Stimulated activated CD4-positive, alpha-beta T cell treated with anti-CD3 and anti-CD28 coated beads, Interleukin-2, amount 100 ng/mL, for 24 hours (primary cell): ENCODE measurements at places on chromosomes 16 and 17.

DNA sequence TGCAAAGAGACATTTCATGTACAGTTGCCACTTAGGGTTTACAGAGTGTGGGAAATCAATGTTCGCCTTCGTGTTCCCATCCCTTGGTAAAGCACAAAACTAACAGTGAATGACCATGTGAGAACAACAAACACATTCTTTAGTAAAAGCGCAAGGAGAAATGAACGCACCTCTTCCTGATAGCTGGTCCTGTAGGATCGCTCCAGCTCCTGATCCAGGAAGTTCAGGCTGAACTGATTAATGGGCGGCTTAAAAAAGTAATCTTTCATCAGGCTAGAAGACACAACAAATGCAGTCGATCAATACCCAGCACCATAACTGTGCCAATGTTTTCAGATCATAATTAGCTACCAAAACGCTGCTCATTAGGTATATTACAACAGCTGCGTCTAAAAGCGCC is 108.3 kb upstream of the CREBBP start:
- no peak for DNase-seq

DNA sequence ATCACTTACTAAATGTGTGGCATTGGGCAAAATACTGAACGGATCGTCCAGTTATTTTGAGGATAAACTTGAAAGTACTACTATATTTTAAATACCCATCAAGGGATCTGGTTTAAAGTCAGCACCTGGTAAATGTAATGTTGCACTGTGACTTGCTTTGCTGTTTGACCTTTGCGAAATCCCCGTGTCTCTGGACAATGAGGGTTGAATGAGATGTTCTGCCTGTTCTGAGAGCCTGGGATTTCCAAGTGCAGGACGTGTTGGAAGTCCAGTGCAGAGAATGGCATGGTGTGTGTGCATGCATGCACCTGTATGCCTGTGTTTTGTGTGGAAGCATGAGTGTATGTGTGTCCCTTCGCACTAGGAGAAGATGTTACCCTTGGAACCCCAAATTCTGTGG is 106.6 kb downstream of the N4BP1 start:
- no peak for DNase-seq

DNA sequence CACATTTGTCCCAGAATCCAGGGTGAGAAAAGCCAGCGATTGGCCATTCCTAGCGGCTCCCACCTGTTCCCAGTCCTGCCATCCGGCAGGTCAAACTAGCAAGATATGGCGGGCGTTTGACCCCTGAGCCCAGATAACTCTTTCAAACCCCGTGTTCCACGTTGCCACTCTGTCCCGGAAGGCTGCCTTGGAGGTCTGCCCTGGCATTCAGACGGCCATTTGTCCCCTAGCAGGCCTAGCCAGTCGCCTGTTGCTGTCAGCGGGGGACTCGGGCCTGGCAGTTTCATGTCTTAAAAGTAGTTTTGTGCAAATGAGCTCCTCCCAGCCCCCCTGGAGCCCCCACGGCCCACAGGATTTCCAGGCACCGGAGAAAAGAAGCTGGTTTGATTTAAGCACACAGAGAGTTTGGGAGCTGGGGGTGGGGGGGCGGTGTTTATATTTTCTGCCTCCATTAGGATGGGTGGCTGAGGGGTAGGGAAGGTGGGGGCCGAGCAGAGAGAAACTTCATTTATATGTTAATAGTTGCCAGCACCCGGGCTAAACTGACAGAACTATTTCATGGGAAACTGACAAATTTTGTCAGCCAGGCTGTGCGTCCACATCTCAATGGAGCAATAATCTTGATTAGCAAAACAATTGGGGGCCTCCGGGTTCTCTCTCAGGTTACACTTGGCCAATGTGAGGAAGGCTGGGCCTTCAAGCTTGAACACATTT is 240.9 kb upstream of the SALL1 start:
- DNase-seq, result no peak

- no peak for DNase-seq
Measured at GRCh38 chr16:66858740-66859396, 14.7 kb downstream of the CA7 start.

- peak; percentile 74 for DNase-seq
Measured at GRCh38 chr17:40443196-40443987, at the start of gene IGFBP4. IGFBP4 (plus strand) TSS chr17:40443450; CDS start chr17:40443736, 286 bp downstream.

DNA sequence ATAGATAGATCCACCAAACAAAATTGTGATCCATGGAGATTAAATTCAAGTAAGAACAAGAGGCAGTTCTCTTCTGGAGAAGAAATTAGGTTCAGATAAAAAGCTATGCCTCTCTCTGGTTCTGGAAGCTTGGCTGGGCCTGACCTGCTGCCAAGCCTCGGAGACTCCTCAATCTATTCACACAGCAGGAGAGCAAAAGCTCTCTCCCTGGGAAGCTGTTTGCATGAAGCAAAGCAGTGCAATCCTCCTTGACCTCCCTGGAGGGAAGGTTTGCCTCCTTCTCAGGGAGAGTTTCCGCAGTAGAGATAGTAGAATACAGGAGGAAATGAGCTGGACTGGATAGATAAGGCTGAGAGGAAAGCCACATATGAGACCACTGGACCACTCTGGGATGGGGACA is 78.1 kb upstream of the GNAO1 start:
- no peak for DNase-seq

GRCh38 chr17:17435323-17435722 is 41.5 kb upstream of the MED9 start:
- no peak for DNase-seq

- no peak for DNase-seq
Measured at GRCh38 chr16:81143921-81144471, 47.8 kb upstream of the GCSH start.

DNA sequence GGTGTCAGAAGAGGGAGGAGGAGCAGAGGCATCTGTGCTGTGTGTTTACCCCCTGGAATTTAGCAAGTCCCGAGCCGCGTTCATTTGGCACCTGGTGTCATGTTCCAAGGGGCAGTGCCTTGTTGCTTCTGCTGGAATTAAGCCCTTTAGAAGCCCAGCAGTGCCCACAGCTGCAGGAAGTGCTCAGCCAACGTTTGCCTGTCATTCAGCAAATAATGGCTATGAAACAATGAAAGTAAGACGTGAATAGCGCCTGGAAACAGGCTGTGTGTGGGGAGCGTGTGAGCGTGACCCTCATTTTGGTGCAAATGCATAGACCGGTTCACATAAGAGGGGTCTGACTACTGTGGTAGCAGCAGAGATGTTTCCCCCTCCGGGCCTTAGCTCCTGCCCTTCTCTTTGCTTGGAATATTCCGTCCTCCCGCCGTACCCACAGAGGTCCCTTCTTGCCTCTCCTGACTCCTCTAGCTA is 5.8 kb upstream of the ATP2C2 start:
- DNase-seq, result no peak

DNA sequence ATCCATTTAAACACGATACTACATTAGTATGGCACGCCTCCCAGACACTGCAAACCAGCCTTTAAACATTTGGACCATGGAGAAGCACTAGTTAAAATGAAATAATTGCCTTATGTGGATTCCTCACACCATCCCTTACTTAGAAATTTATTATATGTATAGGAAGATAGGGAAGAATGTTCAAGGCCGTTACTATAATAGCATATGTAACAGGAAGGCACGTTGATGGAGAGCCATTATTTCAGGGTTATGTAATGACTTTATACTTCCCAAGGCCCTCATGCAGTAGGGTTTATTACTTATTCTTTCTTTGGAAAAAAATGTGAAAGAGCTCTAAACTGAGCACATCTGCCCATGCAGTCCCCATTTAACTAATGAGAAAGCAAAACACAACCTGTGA is 96.6 kb upstream of the CACNG5 start:
- no peak for DNase-seq

DNA sequence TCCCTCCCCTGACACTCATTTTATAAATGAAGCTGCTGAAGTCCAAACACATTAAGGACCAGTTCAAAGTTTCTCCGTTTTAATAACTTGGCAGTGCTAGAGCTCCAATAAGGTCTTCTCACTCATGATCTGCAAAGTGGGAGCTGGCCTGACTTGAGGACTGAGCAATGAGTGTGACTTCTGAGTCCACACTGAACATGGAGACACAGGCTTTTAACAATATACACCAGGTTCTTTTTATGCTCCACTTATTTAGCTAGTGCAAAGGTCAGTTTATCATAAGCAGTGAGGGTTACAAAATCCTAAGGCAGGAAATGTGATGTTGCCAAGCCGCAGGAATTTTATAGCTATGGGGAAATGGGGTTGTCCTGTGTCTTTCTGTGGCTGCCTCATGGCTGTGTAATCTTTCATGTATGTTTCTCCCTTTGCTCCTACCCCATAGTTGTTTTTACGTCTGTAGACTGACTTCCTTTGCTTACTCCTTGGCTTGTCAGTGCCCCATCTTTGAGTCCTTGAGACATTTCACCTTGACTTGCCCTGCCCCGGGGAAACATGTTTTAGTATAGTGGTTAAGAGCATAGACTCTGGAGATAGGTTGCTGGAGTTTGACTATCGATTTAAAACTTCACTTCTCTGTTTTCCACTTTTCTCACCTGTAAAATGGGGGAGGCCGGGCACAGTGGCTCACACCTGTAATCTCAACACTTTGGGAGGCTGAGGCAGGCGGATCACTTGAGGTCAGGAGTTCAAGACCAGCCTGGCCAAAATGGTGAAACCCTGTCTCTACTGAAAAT is 12.2 kb upstream of the MMD start:
- DNase-seq, result no peak

DNA sequence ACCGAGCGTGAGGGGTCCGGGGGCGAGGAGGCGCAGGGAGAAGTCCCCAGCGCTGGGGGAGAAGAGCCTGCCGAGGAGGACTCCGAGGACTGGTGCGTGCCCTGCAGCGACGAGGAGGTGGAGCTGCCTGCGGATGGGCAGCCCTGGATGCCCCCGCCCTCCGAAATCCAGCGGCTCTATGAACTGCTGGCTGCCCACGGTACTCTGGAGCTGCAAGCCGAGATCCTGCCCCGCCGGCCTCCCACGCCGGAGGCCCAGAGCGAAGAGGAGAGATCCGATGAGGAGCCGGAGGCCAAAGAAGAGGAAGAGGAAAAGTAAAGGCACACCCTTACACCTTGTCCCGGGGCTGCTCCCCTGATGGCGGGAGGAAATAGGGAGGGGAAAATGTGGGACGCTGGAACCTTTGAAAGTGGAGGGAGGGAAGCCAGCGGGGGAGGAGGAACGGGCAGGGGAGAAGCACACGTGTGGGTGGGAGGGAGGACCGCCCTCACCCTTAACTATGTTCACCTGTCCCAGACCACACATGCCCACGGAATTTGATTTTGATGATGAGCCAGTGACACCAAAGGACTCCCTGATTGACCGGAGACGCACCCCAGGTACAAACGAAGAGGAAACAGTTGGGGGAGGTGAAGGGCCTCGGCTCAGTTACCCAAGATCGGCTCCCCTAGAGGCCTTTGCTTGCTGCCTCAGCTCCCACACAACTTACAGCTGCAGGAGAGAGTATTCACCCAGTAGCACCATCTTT is 916 bp downstream of the PAGR1 start:
- DNase-seq, result peak; percentile 67

DNA sequence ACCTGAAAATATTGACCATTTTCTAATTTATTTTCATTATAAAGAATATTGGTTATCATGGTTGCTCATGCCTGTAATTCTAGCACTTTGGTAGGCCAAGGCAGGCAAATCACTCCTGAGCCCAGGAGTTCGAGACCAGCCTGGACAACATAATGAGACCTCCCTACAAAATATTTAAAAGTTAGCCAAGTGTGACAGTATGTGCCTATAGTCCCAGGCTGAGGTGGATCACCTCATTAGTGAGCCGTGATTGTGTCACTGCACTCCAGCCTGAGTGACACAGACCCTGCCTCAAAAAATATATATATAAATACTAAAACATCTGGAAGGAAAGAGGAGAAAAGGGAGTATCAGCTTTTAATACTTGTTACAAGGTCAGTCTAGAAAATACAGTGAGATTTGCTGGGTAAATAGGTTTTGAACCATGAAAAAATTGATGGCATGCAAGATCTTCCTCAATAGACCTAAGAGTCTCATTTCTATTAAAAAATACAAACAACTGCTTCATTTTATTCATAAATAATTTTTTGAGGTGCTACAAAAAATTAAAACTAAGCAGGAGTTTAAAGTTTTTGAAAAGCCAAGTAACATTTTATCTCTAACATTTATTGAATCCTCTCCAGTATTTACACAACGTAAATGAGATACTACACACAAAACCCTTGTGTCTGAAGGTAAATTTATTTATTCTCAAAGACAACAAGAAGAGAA is 47.7 kb downstream of the TUBD1 start:
- peak; percentile 47 for DNase-seq

- DNase-seq, result peak; percentile 95
Measured at GRCh38 chr17:35808962-35809854, at the start of gene TAF15. TAF15 (plus strand) TSS chr17:35809484; CDS start chr17:35809570, 86 bp downstream.

DNA sequence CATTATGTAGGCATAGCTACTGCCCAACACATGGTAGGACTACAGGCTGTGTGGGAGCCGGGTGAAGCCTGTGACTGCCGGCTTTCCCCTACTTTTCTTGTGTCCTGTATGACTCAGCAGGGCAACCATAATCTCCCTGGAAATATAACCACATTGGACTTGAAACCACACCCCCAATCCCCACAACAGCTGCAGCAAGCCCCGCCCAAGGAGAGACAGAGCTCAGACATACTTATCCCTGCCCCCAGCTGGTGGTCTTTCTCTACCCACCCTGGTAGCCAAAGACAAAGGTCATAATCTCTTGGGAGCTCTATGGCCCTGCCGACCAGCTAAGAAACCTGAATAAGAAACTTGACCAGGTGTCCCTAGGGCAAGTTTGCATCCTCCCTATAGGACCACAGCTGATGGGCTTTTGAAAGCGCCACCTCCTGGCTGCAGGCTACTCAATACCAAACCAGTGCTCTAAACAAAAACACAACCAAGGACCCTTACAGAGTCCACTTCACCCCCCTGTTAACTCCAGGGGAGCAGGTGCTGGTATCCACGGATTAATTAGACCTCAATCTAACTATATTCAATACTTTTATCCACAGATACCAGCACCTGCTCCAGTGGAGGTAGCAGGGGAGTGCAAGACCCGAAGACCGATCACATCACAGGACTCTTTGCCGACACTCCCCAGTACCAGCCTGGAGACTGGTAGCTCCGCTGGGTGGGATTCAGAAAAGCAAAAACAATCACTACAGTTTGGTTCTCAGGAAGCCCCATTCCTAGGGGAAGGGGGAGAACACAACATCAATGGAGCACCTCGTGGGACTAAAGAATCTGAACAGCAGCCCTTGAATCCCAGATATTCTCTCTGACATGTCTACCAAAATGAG is 91.2 kb downstream of the IRX5 start:
- DNase-seq, result no peak

GRCh38 chr16:70749681-70750601 is 51.0 kb downstream of the VAC14 start:
- no peak for DNase-seq

DNA sequence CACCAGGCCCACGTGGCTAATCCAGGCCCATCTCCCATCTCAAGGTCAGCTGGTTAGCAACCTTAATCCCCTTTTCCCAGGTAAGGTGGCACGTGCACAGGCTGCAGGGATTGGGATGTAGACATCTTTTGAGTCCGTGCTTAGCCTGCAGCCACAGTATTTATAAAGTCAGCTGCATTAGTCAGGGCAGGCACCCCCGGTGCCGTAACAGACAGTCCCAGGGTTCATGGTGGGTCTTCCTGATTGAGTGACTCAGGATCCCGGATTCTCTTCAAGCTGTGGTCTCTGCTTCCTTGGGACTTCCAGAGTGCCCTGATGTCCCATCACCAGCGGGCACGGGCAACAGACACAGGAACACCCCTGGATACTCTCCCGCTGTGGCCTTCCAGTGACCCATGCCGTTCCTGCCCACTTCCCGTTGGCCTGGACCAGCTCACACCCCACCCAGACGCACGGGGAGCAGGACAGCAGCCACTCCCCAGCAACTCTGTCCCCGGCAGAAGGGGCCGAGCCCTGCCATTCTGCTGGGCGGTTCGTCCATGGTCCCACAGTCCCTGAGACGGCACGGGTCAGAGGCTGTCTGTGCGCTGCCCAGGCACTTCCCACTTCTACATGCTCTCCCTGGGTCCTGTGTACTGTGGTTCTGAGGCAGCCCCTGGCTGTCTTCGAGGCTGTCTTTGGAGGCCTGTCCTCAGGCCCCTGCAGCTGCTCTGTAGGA is 248.6 kb upstream of the GSE1 start:
- DNase-seq, result no peak
